ENCODE measurements at places on chromosomes 3 and 15.

- no peak for DNase-seq
These were observed 295.0 kb upstream of the RASGRP1 start for GRCh38 chr15:38859574-38859973.

GRCh38 chr3:170196833-170197232 is 15.3 kb upstream of the PHC3 start:
- DNase-seq = no peak

- no peak for DNase-seq
These were observed 35.2 kb downstream of the ETV5 start for GRCh38 chr3:186073641-186074040.

DNA sequence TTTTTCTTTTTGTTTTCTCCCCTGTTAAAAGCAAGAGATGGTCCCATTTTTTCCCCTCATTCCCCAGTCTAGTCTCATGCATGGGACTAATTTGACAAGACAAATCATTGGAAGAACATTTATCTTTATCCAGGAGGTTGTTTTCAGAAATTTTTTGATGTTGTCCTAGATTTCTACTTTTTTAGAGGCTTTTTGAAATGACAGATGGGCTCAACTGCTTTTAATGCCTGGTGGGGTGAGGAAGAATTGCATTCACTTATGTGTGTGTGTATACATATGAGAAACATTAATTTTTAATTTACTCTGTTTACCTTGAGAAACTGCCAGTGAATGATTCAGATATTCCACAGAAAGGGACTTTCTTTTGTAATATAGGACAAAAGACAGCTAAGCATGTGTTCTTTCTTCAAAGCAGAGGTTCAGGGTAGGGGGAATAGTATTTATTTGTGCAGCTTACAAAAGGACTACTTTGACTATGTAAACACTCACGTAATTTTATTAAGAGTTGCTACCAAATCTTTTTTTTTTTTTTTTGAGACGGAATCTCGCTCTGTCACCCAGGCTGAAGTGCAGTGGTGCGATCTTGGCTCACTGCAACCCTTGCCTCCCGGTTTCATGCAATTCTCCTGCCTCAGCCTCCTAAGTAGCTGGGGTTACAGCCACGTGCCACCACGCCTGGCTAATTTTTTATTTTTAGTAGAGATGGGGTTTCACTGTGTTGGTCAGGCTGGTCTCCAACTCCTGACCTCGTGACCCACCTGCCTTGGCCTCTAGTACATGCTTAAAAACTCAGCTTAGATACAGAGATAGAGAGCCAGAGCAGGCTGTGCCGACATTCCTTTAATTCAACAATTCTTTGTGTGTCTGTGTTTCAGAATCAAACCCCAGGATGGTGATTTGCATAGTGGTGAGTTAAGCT is 130.1 kb upstream of the RARB start:
- no peak for DNase-seq

- DNase-seq = peak; percentile 22
These were observed 3.9 kb downstream of the TMIE start for GRCh38 chr3:46705022-46705530.

DNA sequence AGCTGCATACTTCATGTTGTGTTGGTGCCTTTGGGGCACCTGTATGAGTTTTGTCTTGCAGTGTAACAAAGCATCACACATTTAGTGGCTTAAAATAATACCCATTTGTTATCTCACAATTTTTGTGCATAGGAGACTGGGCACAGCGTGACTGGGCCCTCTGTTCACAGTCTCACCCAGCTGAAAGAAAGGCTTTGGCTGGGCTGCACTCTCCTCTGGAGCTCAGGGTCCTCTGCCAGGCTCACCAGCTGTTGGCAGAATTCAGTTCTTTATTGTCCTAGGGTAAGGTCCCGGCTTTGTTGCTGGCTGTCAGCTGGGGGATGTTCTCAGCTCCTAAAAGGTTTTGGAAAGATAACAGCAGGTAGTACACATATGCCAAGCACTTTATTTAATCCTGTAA is 263.3 kb downstream of the CLSTN2 start:
- DNase-seq = no peak

DNA sequence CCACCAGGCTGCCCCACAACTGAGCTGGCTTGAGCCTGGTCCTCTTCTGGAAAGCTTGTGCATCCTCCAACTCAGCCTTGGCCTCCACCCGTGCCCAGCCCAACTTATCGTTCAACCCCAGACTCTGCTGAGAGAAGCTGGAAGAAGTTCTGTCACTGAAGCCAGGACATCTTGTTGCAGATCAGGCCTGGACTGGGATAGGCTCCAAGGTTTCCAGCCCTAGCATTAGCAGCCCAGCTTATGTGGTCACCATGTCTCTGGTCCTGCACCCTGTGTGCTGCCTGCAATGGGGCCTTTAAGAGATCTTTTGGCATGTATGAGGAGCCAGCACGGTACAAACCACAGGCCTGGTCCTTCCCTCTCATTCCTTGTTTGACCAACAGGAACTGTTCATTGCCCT is 15.2 kb upstream of the CAMP start:
- DNase-seq = no peak

GRCh38 chr3:134136604-134137003 is 106.9 kb upstream of the SLCO2A1 start:
- DNase-seq = no peak

- no peak for DNase-seq
These were observed 2.4 kb downstream of the CIB1 start for GRCh38 chr15:90231028-90232017.

GRCh38 chr3:151169262-151169947 is 33.6 kb downstream of the GPR171 start:
- DNase-seq = no peak

- DNase-seq = no peak
These were observed 94.6 kb upstream of the IQSEC1 start for GRCh38 chr3:13167829-13168228.

- no peak for DNase-seq
These were observed 969.3 kb downstream of the FHIT start for GRCh38 chr3:60281970-60282369.

DNA sequence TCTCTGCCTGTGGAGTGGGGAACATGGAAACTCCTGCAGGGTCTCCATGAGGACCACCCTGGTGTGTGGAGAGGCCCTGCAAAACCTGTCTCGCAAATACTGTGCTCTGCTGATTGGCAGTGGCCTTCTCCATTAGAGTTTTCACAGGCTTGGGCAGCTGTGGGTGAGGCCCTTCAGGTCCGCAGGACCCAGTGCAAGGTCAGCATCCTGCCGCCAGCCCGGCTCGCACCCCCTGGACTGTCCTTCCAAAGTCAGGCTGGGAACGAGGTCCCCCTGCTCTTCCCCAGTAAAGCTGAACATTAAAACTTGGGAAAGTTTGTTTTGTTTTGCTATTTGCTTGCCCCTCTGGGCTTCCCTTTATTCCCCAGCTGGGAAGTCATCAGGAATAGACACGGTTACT is 85.0 kb upstream of the PLXNA1 start:
- DNase-seq = no peak

GRCh38 chr15:84772031-84772430 is 23.6 kb downstream of the ZNF592 start:
- DNase-seq = no peak

DNA sequence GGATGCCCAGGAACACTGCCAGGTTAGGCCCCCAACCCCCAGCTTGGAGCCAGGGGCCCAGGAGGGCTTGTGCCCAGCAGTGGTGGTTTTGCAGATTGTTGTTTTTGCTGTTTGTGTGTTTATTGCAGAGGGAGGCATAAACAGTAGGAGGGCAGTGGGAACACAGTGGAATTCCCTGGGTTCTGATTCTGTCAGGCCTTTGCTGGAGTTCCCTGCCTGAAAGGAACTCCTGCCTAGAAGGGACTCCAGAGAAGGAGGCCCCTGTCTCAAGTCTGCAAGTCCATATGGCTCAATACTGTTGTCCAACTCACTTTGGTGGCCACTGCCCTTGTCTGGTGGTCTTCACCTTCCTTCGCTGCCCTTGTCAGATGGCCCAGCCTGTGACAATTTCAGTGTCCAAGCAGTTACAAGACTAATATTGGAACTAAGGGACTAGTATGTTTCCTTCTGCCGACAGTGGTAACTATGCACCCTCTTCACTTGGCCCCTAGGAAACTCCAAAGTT is 47.4 kb upstream of the RAB6B start:
- DNase-seq = no peak

GRCh38 chr3:177831361-177831760 is 634.1 kb upstream of the TBL1XR1 start:
- no peak for DNase-seq

DNA sequence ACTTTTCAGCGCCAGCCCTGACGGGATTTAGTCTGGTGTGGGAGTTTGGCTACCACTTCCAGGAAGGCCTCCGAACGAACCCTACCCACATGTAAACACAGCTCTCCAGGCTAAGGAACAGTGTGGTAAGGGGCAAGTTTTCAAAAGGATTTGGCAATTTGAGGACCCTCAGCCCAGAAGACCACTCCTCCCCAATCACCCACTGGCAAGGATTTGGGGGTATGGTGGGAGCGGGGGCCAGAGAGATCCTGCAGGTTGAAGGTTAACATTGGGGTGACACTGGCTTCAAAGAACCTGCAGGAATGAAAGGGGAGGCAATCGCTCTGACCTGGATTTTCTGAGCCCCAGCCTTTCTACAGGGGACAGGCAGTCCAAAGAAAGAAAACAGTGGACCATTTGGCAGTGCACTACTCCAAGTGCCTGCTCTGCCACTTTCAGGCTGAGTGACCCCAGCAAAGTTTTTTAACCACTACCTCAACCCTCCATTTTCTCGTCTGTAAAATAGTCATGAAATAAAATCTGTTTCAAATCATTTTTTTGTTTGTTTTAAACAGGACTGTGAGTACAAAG is 34.5 kb downstream of the ZIC4 start:
- DNase-seq = no peak

- DNase-seq = no peak
These were observed 42.6 kb downstream of the PXK start for GRCh38 chr3:58375254-58375653.

DNA sequence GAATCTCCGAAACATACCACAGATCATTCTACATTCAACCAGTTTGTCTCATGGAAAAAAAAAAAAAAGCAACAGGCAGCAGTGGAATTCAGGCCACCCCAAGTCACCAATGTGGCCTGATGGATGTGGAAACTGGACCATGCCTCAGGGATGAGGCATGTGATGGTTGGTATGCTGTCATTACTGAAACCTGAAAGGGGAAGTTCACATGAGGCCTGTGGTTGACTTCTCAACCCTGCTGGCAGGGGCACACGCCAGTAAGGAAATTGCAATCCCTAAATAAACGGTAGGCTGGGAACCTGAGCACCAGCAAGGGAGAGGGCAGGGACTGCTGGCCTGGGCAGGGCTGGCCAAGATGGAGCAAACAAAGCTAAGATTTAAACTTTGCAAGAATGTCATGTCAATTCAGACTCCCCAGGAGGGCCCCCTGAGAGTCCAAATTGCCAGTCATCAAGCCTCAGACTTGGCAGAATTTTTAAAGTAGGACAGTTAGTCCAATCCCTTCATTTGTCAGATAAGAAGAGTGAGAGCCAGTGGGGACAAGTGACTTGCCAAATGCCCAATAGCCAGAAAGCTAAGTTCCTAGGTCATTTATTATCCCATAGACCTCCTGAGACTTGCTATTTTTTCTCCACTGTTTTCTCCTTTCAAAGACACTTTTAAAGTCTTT is 310.4 kb downstream of the ERC2 start:
- no peak for DNase-seq

DNA sequence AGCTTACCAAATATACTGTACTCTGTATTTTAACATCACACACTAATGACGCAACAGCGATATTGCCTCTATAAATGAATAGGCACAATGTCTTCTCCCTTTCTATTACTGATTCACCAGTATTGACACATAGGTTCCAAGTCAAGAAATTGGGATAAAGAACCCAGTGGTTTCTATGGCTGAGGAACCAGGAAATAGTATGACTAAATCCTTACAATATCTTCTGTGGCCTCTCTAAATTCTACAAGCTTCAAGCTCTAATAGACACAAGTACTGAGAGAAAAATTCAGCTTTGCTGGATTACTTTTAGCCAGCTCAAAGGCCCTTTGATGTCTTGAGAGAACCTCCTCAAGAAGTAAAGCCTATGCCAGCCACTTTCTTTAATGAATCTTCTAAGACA is 162.5 kb downstream of the DPH6 start:
- DNase-seq = no peak

- DNase-seq = no peak
These were observed 59.6 kb upstream of the TSC22D2 start for GRCh38 chr3:150348500-150348899.

- peak; percentile 10 for DNase-seq
These were observed 94.7 kb upstream of the TGFBR2 start for GRCh38 chr3:30511524-30512251.

DNA sequence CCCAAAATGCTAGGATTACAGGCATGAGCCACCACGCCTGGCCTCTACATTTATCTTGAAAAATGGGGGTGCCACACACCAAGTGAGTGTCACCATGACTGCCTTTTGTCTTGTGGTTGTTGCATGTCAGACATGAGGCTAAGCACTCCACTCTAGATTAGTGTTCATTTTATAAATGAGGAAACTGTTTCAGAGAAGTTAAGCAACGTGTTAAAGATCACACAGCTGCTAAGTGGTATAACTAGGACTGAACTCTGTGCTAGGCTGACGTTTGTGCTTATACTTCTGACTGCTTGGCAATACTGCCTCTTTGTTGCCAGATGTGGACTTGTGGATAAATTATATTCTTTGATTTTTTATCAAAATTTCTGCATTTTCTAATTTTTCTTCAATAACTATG is 50.8 kb upstream of the SMAD6 start:
- no peak for DNase-seq

- no peak for DNase-seq
These were observed 123.0 kb downstream of the MEGF11 start for GRCh38 chr15:66130496-66131034.

DNA sequence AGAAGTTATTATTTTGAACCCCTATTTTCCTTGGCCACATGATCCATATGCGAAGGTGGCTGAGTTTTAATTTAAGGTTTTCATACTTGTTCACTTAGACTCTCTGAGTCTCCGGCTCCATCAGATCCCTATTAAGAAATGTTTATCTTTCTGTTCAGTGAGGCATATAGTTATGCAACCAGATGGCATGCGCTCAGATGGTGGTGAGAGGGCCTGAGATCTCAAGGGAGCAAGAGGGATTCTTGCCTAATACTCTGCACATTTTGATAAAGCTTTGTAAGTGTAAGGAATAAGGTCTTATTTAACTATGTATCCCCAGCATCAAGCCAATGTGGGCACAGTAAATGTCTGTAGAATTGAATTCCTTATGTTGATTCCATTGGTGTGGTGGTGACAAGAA is 78.9 kb upstream of the DPH6 start:
- DNase-seq = no peak

GRCh38 chr15:62060896-62061280 is 641 bp upstream of the VPS13C start:
- no peak for DNase-seq

DNA sequence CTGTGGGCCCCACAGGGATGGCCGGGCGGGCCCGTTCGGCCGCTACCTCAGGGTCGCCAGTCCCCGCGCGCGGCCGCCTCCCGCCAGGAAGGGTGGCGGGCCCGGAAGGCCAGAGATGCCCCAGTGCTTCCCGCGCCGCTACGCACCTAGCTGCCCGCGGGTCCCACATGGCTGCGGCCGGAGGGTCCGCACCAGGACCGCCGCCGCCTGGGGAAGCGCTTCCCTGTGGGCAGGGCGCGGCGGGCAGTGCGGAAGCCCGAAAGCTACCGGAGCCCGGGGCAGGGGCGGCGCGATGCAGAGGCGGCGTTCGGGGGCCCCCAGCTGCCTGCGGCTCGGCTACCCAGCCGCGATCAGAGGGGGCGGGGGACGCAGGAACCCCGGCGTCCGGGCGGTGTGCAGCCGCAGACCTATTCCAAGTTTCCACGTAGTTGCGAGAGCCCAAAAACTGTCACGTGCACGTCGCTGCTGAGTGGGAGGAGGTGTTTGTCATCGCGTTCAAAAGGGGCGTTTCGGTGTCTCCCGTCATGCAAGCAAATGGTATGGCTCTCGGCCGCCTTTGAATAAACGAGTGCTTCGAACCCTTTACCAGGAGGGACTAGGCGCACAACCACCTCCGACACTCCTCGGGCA is at the start of gene TRANK1:
TSS of gene TRANK1 (minus strand) at position 414 of the 630 bp plus-strand sequence. CDS start at position 169, 245 bp downstream.
- DNase-seq = peak; percentile 77
